NCI-H1105 treated with DMSO at 0.1 percent for 48 hours (cell line): ENCODE measurements at places on chromosomes 5 and 9.

GRCh38 chr5:38806775-38807258 lies 39.0 kb upstream of the OSMR start:
- DNase-seq = no peak

- no peak for DNase-seq
These were observed 43.7 kb upstream of the GABRA1 start for GRCh38 chr5:161804263-161804662.

DNA sequence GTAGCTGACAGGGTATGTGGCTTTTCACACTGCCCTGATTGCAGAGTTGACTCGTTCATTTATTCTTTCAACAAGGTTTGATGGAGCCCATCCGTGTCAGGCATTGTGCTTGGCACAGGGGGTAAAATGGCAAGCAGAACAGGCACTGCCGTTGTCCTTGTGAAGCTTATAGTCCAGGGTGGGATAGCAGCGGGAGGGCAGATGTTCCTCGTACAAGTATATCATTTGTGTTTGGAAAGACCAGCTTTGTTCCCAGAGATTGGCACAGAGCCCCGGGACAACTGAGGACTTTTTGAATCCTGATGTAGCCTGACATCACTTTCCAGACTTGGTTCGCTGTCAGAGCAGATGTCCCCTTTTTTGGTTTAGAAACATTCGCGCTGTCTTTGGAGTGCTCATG lies 50.9 kb downstream of the MVB12B start:
- no peak for DNase-seq

- DNase-seq = peak; percentile 17
These were observed 13.1 kb upstream of the IFNA14 start for GRCh38 chr9:21252721-21253547.

GRCh38 chr9:83675466-83675865 lies 32.3 kb downstream of the UBQLN1 start:
- no peak for DNase-seq

DNA sequence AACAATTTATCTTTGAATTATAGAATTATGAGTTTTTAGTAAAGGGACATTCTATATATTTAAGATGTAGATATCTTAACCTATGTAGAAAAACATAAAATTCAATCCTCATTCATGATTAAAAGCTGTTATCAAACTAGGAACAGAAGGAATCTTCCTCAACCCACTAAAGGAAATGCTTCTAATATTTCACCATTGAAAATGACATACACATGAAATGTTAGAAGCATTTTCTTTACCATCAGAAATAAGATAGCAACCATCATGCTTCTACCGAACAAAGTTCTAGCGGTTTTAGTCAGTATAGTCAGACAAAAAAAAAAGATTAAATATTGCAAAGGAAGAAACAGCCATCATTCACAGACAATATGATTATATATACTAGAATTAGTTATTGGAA lies 32.2 kb downstream of the SHOC1 start:
- DNase-seq = no peak

DNA sequence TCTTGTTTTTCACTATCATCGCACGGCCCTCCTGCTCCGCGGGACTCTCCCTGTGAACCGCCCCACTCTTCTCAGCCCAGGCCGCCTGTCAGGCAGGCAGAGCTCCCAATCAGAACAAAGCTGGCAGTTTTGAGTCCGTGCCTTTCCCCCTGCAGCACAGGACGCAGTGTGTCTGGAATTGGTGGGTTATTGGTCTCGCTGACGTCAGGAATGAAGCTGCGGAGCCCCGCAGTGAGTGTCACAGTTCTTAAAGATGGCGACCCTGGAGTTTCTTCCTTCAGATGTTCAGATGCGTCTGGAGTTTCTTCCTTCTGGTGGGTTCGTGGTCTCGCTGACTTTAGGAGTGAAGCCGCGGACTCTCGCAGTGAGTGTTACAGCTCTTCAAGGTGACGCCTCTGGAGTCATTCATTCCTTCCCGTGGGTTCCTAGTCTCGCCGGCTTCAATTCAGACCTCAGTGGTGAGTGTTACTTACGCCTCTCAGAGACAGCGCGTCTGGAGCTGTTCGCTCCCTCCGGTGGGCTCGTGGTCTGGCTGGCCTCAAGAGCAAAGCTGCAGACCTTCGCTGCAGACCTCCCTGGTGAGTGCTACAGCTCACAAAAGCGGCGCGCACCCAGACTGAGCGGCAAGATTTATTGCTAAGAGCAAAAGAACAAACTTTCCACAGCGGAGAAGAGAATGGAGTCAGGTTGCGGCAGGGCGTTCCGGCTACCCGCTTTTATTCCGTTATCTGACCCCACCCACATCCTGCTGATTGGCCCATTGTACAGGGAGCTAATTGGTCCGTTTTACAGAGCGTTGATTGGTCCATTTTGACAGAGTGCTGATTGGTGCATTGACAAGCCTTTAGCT lies 7.4 kb downstream of the ZDHHC11B start:
- DNase-seq = no peak

- DNase-seq = no peak
These were observed 144.4 kb upstream of the TAS2R1 start for GRCh38 chr5:9774472-9775079.

GRCh38 chr5:122391621-122392020 lies 79.6 kb downstream of the SNCAIP start:
- no peak for DNase-seq

GRCh38 chr5:2995667-2996066 lies 244.2 kb upstream of the IRX2 start:
- DNase-seq = no peak

DNA sequence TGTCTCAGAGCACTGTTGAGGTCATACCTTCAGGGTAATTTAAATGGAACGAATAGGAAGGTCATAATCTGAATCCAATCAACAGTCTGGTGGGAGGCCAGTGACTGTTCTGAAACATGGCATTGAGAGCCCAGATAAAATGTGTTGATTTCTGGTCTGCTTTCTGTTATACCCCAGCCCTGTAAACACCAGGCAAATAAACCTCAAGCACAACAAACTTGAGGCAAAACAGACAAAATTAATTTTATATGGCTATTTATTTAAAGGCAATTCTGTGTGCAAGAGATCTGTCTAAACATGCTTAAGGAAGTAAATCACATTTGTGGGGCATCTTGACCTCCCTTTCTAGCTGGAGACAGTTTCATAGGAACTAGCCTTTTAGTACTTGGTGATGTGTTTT lies 140.9 kb upstream of the SPEF2 start:
- DNase-seq = no peak

GRCh38 chr5:171427318-171428167 lies 8.1 kb downstream of the FGF18 start:
- no peak for DNase-seq

DNA sequence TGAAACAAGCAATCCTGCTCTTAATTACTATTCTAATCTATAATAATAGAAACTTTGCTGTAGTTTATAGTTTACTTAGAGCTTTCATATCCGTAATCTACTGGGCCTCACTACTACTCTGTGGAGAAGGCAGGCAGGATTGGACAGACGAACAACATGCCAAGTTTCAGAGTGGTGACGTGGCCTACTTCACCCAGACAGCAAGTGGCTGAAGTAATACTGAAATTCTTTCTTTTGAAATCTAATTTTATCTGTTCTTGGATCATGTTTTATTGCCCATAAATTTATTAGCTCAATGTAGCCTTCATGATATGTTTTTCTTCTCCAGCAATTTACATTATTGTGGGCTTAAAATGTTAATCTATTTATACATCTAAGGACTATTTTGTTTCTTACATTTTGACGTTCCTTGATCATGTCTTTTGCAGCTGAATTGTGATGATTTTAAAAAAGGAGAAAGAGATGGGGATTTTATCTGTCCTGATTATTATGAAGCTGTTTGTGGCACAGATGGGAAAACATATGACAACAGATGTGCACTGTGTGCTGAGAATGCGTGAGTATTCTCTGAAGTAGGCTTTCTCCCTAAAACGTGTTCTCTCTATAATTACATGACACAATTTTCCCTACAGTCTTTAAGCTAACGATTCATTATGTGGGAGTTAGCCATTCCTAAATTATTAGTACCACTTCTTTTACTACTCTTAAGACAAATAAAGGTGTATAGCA lies 22.4 kb downstream of the SPINK5 start:
- DNase-seq = no peak

DNA sequence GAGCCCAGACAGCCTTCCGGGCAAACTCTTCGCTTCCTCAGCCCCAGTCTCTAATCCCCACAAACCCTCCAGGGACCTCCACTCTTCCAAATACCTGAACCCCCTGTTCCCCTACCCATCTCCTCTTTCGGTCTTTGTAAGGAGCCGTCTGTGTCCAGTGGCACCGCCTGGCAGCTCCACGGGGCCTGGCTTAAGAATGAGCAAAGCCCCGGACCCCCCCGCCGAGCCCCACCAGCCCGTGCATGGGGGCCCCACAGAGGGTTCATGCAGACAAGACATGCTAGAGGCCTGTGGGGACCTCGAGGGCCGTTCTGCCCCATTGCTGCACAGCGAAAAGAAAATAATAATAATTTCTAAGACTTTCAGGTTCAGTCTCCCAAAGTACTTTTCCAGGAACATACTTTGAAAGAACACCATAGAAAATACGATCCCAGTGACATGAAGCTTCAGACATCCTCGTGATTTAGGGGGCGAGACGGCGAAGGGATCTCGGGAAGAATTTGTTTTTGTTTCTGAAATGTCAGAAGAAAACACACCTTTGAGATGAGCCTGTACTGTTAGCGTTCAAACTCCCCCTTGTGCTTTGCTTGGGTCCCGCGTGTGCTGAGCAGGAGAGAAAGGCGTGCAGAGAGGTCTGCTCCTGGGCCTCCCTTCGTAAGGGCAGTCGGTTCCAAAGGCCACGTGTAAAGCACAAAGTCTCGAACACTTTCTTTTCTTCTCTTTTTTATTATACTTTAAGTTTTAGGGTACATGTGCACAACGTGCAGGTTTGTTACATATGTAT lies 49.2 kb downstream of the IRX2 start:
- DNase-seq = no peak

DNA sequence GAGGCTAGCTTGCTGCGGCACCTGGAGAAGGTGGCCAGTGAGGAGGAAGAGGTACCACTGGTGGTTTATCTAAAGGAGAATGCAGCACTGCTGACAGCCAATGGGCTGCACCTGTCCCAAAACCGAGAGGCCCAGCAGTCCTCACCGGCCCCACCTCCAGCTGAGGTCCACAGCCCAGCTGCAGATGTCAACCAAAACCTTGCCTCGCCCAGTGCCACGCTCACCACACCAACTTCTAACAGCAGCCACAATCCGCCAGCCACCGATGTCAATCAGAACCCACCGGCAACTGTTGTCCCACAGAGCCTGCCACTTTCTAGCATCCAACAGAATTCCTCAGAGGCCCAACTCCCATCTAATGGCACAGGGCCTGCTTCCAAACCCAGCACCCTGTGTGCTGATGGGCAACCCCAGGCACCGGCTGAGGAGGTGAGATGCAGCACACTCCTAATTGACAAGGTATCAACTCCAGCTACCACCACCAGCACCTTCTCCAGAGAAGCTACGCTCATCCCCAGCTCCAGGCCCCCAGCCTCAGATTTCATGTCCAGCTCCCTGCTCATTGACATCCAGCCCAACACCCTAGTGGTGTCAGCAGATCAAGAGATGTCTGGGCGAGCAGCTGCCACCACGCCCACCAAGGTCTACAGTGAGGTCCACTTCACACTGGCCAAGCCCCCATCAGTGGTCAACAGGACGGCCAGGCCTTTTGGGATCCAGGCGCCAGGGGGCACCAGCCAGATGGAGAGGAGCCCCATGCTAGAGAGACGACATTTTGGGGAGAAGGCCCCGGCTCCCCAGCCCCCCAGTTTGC lies 8.0 kb downstream of the SYNPO start:
- DNase-seq = no peak

DNA sequence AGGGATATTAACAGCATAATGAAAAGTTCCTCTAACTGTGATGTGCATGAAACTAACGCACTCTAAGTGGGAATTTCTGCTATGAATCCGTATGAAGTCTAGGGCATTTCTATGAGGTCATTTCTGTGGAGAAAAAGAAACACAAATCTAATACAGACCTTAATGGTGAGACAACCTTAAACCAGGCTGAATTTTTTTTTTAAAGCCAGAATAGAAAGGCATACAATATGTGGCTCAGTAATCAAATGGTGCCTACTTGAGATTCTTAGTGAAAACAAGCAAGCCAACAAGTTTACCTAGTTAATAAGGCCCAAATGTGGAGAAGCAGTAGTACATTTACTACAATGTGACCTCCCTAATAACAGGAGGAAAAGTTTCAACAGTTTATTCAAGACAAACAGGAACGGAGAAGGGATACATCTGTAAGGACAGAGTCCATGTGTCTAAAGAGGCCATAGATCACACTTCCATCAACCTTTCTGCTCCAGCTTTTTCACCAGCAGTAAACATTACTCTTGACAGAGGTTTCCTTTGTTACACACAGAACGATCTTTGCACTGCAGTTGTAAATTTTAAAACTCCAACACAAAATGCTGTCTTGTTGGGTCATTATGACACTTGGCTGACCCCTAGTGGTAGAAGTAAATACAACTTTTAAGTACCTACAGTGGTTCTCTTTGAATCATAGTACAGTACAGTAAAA lies 26.2 kb downstream of the CARNMT1 start:
- DNase-seq = peak; percentile 71

- no peak for DNase-seq
These were observed 899.9 kb downstream of the TAF11L14 start for GRCh38 chr5:18534119-18534518.

DNA sequence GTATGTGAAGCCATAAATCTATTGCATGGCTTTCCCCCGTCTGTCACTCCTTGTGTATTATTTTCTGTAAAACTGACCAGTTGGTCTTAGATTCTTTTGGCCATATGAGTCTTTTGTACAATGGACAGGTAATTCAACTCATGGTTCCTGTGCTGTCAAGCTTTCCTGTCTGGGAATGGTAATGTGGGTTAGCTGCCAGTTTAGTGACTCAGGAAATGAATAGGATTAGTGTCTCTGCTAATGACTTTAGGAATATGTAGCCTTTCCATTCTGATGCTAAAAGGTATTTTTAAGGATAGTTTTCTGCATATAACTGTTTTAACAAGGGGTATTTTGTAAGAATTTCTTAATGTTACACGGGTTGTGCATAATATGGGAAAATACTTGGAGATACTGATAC lies 182.7 kb downstream of the PBX3 start:
- no peak for DNase-seq

- no peak for DNase-seq
These were observed 715 bp upstream of the RPS6 start for GRCh38 chr9:19380826-19381075.

GRCh38 chr9:136693490-136694162 lies 6.4 kb upstream of the AGPAT2 start:
- no peak for DNase-seq

GRCh38 chr5:122390154-122390553 lies 78.1 kb downstream of the SNCAIP start:
- DNase-seq = no peak

GRCh38 chr5:179439181-179439985 lies 94.1 kb upstream of the ADAMTS2 start:
- no peak for DNase-seq

- no peak for DNase-seq
These were observed 43.5 kb upstream of the UBAC1 start for GRCh38 chr9:136004712-136005111.

GRCh38 chr5:57549566-57549965 lies 67.0 kb upstream of the ACTBL2 start:
- DNase-seq = no peak

DNA sequence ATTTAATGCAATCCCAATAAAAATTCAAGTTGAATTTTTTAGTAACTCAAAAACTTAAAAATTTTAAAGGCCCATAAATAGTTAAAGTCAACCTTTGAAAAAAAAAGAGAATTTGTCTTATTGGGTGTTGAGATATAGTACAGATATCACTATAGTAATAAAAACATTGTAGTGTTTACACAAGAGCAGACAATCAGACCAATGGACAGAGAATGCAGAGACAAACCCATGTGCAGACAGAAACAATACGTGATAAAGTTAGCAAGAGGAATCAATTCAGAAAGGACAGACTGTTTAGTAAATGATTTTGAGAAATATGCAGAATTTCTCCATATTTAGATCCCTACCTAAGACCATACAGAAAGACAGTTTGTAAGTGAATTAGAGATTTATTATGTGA lies 33.9 kb downstream of the GOLGA1 start:
- DNase-seq = no peak
